Activated naive CD8-positive, alpha-beta T cell treated with anti-CD3 and anti-CD28 coated beads, Interleukin-2, amount 10 ng/mL, durations not matched to agents 7 days and 5 days (primary cell): ENCODE measurements at places on chromosomes 4 and X. TPM values are rescaled to one million over a fixed set of nuclear protein-coding genes. Genes with fewer than 3 reads are reported as not detected.

Gene GPRIN3
- 23.9 TPM for total RNA-seq

Gene FRMPD3
- total RNA-seq: 1.4 TPM

DNA sequence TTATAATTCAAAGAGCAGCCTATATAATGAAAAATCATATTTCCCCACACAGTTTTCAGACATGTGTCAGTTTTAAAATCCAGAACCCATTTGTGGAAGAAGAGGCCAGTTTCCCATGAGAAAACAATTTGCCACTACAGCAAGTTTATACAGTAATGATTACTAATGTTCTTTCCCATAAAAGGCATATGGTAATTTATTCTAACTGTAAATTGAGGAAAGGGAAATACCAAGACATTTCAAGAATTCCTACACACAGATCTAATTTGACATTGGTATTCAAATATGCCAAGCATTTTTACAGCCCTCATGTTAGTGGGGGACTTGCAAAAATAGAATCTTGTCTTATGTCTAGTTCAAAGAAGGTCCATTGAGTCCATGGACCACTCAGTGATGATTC is 1368.6 kb downstream of the FSTL5 start:
- H3K4me3 ChIP-seq: no peak overlapping the region
- DNase-seq: no peak
- H3K36me3 ChIP-seq: no peaks in the 10 kb centered on the region
- H3K27ac ChIP-seq: no peak overlapping the region
- no peaks in the 10 kb centered on the region for H3K27me3 ChIP-seq

- no peak for DNase-seq
- H3K4me1 ChIP-seq: no peaks in the 10 kb centered on the region
- no peak overlapping the region for H3K4me3 ChIP-seq
- peaks cover 2% of the 10 kb centered on the region for H3K36me3 ChIP-seq
- no peaks in the 10 kb centered on the region for H3K27me3 ChIP-seq
- no peak overlapping the region for H3K27ac ChIP-seq
Measured at GRCh38 chr4:146401274-146401673, 120.5 kb downstream of the SLC10A7 start.

DNA sequence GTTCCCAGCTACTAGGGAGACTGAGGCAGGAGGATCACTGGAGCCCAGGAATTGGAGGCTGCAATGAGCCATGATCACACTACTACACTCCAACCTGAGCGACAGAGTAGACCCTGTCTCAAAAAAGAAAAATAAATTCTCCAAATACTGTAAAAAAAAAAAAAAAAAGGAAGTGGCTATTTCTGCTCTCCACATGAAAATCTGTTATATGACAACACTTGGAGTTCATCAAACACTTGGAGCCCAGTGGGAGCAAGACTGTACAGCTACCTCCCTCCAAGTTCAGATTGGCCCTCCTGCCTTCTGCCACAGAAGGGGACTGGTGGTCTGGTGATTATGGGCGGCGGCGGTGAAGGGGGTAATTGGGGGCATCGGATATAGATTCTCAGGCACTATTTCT is 9.0 kb upstream of the CLDN34 start:
- no peak overlapping the region for H3K4me3 ChIP-seq
- H3K36me3 ChIP-seq: no peaks in the 10 kb centered on the region
- H3K27ac ChIP-seq: no peak overlapping the region
- peaks cover 18% of the 10 kb centered on the region for H3K27me3 ChIP-seq
- DNase-seq: no peak

- H3K27me3 ChIP-seq: peaks cover 10% of the 10 kb centered on the region
- H3K27ac ChIP-seq: no peak overlapping the region
- no peak for DNase-seq
- H3K4me1 ChIP-seq: no peaks in the 10 kb centered on the region
- H3K4me3 ChIP-seq: no peak overlapping the region
Measured at GRCh38 chr4:118557298-118557851, 127.8 kb upstream of the METTL14 start.

DNA sequence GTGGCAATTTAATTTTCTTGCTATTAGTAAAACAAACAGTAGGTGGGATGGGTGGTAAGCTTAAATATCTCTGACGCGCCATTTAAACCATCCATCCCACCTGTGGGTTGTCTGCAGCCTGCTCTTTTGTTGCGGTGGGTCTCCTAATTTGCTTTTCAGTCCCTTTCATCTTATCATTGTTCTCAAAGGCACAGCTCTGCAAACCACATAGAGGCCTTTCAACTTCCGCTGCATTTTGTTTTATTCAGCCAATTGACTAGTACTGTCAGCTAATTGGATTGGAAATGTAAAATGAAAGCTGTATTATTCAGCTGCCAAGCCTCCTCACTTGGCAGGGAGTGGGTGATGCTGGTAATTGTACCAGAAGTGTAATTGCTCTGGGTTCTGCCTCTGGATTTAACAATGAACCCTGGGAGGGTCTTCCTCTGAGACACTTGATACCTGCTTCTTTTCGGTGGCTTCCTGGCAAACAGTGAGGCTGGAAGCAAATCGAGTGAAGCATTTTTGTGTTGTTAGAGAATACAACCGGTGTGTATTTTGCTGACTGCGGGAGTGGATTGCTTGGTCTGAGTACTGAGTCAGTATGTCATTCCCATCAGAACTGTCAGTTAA is 165.6 kb downstream of the FRAS1 start:
- H3K4me1 ChIP-seq: no peaks in the 10 kb centered on the region
- H3K36me3 ChIP-seq: peaks cover 2% of the 10 kb centered on the region
- H3K4me3 ChIP-seq: no peak overlapping the region
- DNase-seq: no peak
- H3K27me3 ChIP-seq: peaks cover 13% of the 10 kb centered on the region

Gene CCDC160
- total RNA-seq: not detected

Gene TENM3
- total RNA-seq: not detected

Gene NPNT
- not detected for total RNA-seq

Gene MAGEE1
- total RNA-seq: 7.5 TPM

Gene SLC10A7
- 19.5 TPM for total RNA-seq

- no peak overlapping the region for H3K27ac ChIP-seq
- H3K36me3 ChIP-seq: no peaks in the 10 kb centered on the region
- H3K27me3 ChIP-seq: no peaks in the 10 kb centered on the region
- no peak overlapping the region for H3K4me3 ChIP-seq
- no peak for DNase-seq
Measured at GRCh38 chrX:121389976-121390714, 342.7 kb downstream of the GLUD2 start.

GRCh38 chrX:41100200-41100599 is 15.0 kb downstream of the USP9X start:
- H3K4me1 ChIP-seq: peaks cover 19% of the 10 kb centered on the region
- no peaks in the 10 kb centered on the region for H3K27me3 ChIP-seq
- no peak for DNase-seq

Gene MUC7
- total RNA-seq: not detected

DNA sequence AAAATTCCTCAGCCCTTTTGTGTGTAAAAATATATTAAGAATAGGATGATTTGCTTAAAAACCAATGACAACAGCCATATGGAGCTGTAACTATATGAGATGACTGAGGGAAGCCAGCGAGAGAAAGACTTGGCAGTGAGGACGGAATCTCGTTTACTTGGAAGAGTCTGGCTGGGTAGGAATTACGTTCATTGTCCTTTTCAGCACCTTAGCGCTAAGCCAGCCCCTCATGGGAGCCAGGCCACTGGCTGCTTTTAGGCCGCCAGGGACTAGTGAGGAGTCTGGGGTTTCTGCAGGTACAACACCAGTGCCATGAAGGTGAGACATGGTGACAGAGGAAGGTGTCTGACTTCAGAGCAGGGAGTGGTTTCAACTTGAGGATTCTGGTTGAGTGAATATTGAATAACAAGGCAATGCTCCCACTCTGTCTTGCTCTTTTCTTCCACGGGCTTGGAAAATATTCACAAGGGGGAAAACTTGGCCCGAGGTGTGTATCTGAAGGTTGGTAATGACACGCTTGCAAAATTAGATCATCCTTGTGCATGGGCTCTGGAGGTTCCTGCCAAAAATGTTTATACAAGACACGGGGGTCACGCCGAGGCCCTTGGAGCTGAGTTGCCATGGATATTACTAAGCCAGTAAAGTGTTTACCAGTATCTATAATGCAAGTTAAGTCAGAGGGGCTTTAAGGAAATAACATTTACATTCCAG is 17.4 kb downstream of the KLF3 start:
- H3K27ac ChIP-seq: no peak overlapping the region
- H3K36me3 ChIP-seq: peaks cover 12% of the 10 kb centered on the region
- H3K27me3 ChIP-seq: no peaks in the 10 kb centered on the region
- no peak overlapping the region for H3K4me3 ChIP-seq

GRCh38 chr4:39030725-39031124 is 1.5 kb downstream of the TMEM156 start:
- DNase-seq: no peak
- H3K4me1 ChIP-seq: peaks cover 34% of the 10 kb centered on the region
- H3K36me3 ChIP-seq: peaks cover 6% of the 10 kb centered on the region
